Mesendoderm (in vitro differentiated cells): ENCODE measurements at places on chromosomes 12 and 14.

- DNase-seq = no peak
Observed at GRCh38 chr12:92558806-92559205, 144.0 kb upstream of the PLEKHG7 start.

- DNase-seq = no peak
Observed at GRCh38 chr14:84544486-84545131, 985.3 kb upstream of the FLRT2 start.

DNA sequence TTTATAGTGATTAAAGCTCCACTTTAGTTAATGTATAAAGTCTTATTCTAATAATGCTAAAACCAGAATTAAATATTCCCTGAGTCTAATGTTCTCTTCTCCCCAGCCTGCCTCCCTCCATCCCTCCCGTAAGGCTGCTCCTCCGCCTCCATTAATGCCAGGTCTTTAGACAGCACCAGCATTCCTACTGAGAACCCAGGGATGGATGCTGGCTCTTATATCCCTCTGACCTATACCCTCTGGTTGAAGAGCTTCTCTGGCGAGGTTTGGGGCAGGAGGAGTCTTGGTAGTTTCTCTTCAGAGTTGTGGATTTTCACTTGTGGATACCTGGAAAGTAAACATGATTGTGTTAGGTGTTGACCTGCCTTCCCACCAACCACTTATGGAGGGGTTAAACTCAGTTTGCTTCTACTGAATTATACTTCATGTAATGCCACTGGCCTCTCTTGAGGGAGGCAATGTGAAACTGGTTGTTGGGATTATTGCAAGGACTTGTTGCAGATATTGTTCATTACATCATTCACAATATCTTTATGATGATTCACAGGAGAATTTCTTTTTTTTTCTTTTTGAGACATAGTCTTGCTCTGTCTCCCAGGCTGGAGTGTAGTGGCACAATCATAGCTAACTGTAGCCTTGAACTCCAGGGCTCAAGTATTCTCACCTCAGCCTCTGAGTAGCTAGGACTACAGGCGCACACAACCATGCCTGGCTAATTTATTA, 11.1 kb upstream of the SMAGP start:
- DNase-seq = no peak

GRCh38 chr14:81273961-81274575, 53.3 kb upstream of the GTF2A1 start:
- DNase-seq = no peak

GRCh38 chr14:20350282-20350681, 6.8 kb downstream of the PARP2 start:
- no peak for DNase-seq

DNA sequence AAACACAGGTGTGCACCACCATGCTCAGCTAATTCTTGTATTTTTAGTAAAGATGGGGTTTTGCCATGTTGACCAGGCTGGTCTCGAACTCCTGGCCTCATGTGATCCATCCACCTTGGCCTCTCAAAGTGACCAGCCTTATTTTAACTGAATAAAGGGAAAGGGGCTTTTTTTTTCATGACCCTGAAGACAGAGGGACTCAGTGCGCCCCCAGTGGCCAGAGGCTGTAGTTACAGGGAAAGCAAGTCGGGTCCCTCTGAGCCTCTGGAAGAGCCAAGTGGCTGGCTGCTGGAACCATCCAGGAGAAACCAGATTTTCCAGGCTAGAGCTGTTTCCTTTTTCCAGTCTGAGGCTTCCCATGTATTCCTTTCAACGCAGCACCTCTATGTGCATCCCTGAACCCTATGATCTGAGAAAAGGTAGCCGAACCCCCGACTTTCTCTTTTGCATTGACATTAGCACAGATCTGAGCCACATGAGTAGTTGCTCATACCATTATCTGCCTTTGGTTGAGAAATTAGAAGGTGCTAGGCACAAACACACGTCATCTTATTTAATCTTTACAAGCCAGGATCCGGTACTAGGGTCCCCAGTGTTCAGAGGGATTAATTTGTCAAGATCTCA, 342.7 kb downstream of the CACNA1C start:
- peak; percentile 83 for DNase-seq

DNA sequence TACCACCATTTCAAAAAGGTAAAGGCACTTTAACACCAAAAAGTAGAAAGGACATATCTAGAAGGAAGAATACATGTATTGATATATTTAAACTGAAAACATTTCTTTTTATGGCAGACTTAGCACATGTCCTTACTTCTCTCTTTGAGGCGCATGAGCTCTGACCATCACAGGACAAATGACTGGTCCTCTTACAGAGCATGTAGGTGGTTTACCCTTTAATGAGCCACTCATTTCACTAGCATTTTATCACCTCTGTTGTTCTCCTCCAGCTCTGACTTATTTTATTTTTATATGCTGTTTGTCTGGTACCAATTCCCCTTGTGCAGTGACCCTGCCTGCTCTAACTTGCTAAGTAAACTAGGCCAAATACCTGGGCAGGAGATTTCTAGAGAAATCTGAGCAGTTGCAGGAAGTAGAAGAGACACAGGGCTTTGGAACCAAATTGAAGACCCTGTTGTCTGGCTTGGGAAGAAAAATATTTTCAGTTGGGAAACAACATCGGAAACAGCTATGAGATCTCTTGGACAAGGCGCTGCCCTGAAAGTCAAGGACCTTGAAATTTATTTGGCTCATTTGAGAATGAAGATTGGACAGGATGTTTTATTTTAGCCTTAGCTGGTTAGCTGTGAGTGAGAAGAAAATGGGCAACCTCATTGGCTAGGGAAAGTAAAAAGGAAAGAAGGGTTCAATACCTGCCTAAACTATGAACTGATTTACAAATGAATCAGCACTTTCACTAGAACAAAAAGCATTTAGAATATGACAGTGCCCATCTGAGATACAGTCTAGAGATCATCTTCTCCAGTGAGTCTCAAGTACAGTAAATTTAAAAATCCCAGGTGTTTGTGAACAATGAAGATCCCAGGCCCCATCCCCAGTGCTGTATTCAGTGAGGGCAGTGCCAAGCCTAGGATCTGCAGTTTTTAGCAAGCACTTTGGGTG, 374.4 kb downstream of the ZFP36L1 start:
- DNase-seq = no peak

DNA sequence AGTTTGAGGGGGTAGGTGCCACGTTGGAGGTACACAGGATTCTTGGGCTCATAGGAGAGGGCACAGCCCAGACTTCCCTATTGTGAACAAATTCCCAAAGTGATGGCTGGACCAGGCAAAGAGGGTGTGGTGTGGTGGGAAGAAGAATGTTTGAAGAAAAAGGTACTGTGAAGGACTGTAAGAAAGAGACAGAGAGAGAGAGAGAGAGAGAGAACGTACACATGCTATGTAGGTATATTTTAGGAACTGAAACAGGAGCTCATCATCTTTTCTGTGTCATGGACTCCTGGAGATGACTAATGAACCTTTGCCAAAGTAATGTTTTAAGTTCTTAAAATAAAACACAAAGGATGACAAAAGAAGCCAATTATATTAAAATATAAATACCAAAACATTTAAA, 24.5 kb downstream of the SLC17A8 start:
- no peak for DNase-seq

GRCh38 chr12:103318566-103318965, 177.2 kb downstream of the C12orf42 start:
- no peak for DNase-seq

- DNase-seq = peak; percentile 91
Observed at GRCh38 chr12:8018666-8019581, 13.6 kb upstream of the FOXJ2 start.

- no peak for DNase-seq
Observed at GRCh38 chr14:44135972-44136371, 371.1 kb downstream of the FSCB start.

DNA sequence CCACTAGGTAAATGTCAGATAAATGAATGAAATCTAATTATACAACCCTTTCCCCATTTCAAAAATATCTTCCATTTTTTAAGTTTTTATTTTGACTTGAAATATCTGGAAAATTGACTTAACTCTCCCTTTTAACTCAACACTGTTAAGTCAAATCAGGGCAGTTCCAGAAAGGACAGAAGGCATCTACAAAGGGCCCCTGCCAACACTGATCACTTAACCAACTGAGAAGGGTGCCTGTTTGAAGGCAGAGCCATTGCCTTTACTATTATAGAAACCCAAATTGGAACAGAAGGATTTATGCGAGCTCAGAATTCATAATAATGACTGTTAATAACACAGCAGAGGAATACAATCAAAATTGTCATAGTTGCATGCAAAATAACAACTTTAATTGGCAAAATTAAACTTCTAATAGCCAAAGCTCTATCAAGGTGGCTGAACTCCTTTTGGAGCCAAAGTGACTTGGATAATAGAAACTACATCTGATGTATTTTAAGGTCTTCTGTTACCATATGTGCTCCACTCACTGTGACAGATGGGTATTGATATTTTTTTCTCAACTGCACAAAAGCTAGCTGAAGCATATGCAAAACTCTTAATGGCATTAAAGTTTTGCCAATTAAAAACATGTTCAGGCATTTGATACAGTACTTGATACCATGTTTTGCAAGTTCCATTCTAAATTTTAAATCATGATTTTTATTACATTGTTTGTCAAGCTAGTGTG, 383.8 kb downstream of the NOVA1 start:
- DNase-seq = no peak

DNA sequence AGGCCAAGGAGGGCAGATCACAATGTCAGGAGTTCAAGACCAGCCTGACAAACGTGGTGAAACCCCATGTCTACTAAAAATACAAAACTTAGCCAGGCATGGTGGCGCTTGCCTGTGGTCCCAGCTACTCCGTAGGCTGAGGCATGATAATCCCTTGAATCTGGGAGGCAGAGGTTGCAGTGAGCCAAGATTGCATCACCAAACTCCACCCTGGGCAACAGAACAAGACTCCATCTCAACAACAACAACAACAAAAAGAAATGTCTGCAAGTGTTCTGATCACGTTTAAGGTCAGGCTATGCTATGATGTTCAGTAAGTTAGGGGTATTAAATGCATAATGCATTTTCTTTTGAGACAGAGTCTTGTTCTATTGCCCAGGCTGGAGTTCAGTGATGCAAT, 6.7 kb upstream of the PLD4 start:
- no peak for DNase-seq

GRCh38 chr12:77489331-77489970, 341.2 kb upstream of the NAV3 start:
- DNase-seq = no peak

GRCh38 chr12:116806845-116807440, 68.8 kb downstream of the RNFT2 start:
- no peak for DNase-seq

GRCh38 chr14:47332939-47333338, 342.5 kb downstream of the MDGA2 start:
- no peak for DNase-seq

DNA sequence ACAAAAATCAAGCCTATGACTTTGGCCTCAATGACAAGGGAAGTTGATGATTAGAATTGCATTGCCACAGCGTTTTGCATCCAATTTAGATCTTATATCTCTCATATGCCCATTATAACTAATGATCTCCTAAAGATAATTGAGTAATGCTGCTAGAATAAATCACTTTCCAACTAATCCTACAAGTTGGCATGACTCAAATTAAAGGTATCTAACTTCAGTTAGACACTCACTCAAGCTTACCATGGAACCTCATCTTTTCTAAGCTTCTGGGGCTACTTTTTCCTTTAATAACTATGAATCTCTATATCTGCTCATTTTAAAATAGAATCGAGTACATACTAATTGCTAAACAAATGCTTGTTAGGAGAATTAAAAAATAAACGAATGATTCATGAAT, 427.8 kb downstream of the BTG1 start:
- no peak for DNase-seq

DNA sequence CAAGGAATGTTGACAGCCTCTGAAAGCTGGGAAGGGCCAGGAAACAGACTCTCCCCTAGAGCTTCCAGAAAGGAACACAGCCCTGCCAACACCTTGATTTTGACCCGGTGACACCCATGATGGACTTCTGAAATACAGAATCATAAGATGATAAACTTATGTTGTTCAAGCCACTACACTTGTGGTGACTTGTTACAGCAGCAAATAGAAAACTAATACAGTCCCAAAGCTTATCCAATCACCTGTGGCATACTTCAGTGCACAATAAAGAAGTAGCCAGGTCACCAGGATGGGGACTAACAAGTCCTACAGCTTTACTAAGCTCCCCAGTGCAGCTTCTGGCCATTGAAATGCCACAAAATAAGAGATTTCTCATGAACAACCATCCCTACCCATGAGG, 5.4 kb downstream of the STON2 start:
- DNase-seq = no peak

DNA sequence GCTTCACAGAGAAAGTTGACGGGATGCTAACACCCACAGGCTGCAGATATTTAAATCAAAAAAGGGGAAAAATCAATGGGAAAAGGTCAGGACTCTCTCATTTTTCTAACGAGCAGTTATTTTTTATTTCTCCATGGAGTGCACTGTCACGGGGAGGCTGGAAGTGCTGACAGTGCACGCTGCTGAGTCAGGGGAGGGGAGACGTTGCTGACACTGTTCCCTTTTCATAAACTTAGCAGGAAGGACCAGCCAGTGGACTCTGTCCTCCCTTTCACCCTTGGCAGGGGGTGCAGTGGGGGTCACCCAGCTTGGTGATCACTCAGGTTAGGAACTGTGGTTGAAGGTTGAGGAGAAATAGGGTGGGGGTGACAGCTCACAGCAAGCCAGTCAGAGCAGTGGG, 65.6 kb upstream of the FUT8 start:
- no peak for DNase-seq

GRCh38 chr14:93186956-93187355, 1.8 kb downstream of the LYSET start:
- no peak for DNase-seq

GRCh38 chr12:15453613-15454012, 131.3 kb downstream of the PTPRO start:
- no peak for DNase-seq

- peak; percentile 61 for DNase-seq
Observed at GRCh38 chr12:49369411-49370145, 2.3 kb downstream of the SPATS2 start.

- DNase-seq = no peak
Observed at GRCh38 chr14:64092940-64093339, 201.2 kb downstream of the ESR2 start.

GRCh38 chr14:52690983-52691760, 4.2 kb downstream of the ERO1A start:
- no peak for DNase-seq

GRCh38 chr14:50344876-50345563, 32.9 kb downstream of the DMAC2L start:
- no peak for DNase-seq

DNA sequence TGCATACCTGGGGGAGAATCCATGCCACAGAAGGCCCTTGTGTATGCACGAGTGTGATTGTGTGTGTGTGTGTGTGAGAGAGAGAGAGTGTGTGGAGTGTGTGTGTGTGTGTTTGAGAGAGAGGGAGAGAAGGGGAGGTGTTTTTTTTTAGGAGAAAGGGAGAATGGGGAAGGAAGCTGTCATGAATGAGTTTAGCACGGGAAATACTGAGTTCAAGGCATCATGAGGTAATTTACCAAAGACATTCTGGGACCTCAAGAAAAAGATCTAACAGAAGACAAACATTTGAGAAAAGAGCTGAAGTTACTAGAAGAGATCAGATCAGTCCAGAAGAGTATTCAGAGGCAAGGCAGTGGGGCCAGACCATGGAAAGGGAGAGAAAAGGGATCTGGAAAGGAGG, 157.1 kb downstream of the TTC7B start:
- DNase-seq = no peak
